ENCODE measurements at places on chromosomes 13 and 19.

DNA sequence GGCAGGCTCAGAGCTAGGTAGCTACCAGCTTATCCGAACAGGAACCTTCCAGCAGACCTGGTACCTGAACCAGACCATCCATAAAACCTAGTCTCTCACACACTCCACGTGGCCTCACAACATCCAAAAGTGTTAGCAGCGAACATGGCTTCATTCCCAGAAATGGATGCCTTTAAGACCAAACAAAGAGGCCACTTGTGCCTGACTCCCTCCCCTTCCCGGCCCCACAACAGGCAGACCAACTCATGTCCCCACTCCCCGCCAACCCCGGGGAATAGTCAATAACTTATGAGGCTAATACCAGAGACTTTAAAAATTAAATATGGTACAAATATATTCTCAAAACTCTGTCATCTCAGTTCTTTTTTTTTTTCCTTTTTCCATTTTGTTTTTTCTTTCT, 46.2 kb downstream of the ZNF557 start:
- no peak for DNase-seq

DNA sequence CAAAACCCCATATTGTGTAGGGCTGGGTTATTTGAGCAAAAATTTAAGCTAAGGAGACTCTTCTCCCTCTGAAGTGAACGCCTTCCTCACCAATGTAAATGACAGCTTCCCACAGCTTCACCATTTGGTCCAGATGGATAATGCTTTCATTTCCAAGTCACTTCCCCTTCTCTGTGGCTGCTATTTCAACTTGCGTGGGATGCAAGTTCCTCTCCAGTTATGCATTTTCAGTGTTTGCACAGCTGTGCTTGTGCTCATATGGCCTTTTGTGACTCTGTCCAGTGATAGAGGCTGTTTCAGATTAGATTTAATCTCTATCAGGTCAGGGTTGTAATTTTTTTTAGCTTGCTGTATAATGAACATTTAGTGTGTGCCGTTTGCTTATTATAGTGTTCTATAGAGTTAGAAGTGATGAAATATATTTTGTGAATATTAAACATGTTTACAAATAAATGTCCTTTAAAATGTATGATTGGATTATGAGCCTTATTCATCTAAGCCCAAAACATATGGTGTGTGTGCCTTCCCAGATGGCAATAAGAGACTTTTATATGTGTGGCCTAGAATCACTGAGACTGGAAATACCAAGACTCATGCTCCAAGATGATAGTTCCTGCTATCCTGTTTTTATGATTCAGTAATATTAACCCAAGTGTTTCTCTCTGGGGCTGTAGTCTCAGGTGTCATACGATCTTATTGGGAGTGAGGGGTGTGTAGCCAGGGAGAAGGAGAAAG, 86.6 kb downstream of the TNFRSF19 start:
- DNase-seq = no peak

DNA sequence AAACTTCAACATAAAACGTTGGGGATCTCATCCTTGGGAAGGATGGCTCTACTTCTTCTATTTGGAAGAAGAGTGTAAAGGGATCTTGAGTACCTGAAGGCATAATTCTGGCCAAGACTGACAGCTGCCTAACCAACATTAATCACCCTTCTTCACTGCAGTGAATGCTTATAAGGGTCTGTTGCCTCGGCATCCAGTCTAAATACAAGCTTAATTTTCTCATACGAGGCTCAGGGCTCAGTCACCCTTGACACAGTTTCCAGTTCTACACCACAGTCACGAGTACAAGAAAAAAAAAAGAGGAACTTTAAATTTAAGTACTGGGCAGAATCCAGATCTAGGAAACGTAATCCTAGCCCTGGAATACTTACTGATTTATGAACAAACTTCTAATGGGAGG, 9.0 kb downstream of the FPR3 start:
- DNase-seq = no peak

DNA sequence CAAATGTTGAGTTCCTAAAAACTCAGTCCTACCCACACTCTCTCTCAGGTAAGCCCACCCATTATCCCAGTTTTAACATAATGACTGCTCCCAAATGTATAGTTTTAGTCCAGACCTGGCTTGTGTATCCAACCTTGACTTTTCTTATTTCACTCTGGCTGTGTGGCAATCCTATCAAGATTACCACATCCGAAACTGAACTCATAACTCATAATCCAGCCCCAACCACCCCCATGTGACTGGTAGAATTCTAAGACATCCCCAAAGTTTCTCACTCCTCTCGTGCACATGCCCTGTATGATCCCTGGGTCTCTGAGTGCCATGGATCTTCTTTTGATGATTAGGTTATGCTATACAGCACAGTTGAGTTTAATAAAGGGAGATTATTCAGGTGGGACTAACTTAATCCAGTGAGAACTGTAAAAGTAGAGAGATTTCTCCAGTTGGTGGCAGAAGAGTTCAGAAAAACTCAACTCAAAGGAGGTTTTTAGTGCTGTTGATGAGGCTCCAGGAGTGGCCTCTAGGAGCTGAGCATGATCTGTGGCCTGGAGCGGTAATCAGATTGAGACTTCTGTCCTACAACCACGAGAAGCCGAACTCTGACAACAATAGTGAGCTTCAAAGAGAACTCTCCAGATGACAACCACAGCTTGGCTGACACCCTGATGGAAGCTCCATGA, 413.4 kb downstream of the ZNF536 start:
- no peak for DNase-seq

DNA sequence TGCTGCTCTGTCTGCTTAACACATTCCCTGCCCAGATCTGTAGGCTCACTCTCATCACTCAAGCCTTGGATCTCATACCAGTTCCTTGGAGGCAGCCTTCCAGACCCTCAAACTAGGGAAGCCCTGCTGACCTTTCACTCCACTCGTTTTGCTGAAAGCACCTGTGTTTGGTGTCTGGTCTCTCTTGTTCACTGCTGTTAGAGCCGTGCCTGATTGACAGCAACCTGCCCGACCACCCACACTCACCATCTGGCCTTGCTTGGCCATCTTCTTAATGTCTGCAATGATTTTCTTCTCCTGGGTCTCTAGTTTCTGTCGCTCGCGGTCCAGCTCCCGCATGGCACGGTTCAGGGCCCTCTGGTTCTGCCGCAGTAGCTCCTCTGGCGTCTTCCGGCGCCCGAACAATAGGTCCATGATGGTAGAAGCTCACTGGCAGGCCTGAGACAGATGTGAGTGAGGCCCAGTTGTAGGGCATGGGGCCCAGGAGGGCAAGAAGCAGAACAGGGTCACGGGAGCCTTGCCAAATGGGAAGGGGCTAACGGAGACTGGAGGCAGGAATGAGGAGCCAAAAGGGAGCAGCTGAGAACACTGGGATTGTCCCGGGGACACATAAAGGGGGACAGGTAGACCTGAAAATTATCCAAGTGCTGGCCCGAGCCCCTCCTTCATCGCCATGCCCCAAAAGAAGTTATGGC, 959 bp downstream of the CHMP2A start:
- DNase-seq = no peak

DNA sequence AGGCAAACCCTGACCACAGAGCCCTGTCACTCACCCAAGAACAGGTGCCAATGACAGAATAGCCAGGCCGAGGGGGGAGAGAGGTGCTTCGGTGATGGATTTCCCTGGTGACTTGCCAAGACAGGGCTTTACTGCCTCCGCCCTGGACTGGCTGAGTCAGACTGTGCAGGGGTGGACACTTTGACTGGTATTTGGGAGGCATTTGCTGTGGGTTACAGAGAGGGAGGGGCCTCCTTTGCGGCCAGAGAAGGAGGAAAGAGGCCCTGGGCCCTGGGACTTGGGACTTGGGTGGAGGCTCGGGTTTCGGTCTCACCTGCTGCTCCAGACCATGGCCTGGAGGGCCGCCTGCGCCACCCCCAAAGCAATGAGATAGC, 4.6 kb upstream of the EPS8L1 start:
- no peak for DNase-seq

GRCh38 chr13:112896736-112897602, 72.0 kb upstream of the MCF2L start:
- no peak for DNase-seq

DNA sequence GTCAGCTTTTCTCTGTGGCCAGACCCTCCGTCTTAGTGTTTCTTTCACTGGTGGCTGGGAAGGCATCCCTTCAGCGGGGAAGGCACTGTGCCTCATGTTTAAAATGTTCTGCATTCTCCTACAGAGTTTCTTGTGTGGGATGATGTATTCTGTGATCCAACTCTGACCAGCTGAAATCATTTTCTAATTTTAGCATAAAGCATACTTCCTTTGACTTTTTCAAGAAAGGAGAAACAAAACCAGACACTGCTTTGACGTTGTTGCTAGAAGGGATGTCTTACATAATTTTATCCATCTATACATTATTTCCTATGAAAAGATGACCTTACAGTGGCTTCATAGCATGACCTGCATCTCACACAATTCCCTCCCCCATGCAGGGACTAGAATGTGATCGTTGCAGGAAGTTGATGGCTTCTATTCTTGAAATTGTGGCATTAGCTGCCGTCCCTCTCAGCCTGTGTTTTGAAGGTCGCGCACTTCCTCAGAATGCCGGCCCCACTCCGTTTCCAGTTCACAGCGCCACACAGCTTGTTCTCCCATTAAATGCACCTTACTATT, 38.6 kb upstream of the TEX29 start:
- no peak for DNase-seq

DNA sequence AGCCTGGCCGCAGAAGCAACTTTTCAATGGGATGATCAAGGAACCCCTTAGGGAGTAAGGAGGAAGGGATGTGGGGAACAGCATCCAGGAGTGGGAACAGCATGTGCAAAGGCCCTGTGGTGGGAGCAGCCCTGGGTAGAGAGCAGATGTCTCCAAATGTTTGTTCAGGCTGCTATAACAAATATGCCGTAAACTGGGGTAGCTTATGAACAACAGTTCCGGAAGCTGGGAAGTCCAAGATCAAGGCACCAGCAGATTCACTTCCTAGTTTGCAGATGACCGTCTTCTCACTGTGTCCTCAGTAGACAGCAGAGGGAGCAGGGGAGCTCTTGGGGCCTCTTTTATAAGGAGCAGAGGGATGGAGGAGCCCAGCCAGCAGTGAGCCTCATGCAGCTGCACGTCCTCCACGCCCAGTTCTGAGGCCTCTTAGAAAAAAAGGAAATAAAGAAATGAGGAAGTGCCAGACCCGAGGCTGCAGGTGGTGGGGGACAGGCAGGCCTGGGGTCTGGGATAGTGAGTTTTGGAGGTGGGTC, 4.2 kb upstream of the LRRC25 start:
- DNase-seq = no peak

- DNase-seq = no peak
These were observed 8.3 kb downstream of the STXBP2 start for GRCh38 chr19:7645163-7645562.

- peak; percentile 93 for DNase-seq
These were observed 14.0 kb upstream of the URI1 start for GRCh38 chr19:29927944-29928625.

DNA sequence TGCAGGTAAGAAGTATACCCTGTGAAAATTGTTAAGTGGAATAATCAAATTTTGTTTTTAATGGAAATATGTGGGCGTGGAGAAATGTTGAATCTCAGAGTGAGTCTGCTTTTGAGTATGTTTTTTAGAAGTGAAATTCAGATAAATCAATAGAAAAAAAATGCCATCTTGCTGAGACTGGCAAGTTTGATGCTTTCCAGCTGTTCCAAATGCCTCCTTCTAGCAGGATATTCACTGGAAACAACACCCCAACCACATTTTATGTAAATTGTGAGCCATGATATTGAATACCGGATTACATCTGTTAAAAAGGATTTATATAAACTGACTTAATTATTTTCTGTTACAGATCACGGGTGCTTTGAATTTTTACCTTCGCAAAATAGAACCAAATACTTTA, 115.4 kb downstream of the ITGBL1 start:
- DNase-seq = no peak
